Activated naive CD8-positive, alpha-beta T cell treated with anti-CD3 and anti-CD28 coated beads for 36 hours (primary cell): ENCODE measurements at places on chromosomes 13 and 19. TPM values are rescaled to one million over a fixed set of nuclear protein-coding genes. Genes with fewer than 3 reads are reported as not detected.

PRR19 gene
- 0.52 TPM for total RNA-seq

DNA sequence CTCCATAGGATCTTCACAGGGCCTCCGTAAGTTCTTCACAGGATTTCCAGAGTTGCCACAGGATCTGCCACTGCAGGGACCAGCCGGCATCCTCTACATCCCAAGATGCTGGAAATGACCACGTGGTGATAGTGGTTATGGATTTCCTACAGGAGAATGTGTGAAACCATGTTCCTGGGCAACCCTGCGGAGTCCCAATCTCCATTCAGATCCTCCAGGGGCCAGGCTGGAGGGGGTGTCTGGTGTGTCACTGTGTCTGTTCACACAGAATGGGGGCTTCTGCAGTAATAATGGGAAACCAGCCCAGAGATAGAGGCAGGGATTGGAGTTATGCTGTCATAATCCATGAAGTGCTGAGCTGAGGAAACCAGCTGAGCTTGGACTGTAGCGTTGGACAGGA is 8.6 kb downstream of the LILRA6 start:
- H3K27ac ChIP-seq, result no peak overlapping the region
- no peak for DNase-seq
- H3K36me3 ChIP-seq, result no peaks in the 10 kb centered on the region
- no peak overlapping the region for H3K4me3 ChIP-seq

ARRDC5 gene
- total RNA-seq, result not detected

RAB20 gene
- 10.7 TPM for total RNA-seq

- no peak overlapping the region for H3K27ac ChIP-seq
- H3K4me1 ChIP-seq, result no peaks in the 10 kb centered on the region
- H3K4me3 ChIP-seq, result no peak overlapping the region
- no peaks in the 10 kb centered on the region for H3K27me3 ChIP-seq
- no peak for DNase-seq
Measured at GRCh38 chr13:80313668-80314256, 27.2 kb downstream of the SPRY2 start.

- H3K27ac ChIP-seq, result no peak overlapping the region
- H3K27me3 ChIP-seq, result no peaks in the 10 kb centered on the region
- no peaks in the 10 kb centered on the region for H3K36me3 ChIP-seq
Measured at GRCh38 chr13:105678072-105678471, 857.4 kb downstream of the EFNB2 start.

- H3K27ac ChIP-seq, result no peak overlapping the region
- no peak overlapping the region for H3K4me3 ChIP-seq
- DNase-seq, result no peak
- H3K27me3 ChIP-seq, result no peaks in the 10 kb centered on the region
- H3K4me1 ChIP-seq, result no peaks in the 10 kb centered on the region
Measured at GRCh38 chr19:1374250-1374577, 9.5 kb upstream of the NDUFS7 start.
